ENCODE measurements at places on chromosomes 3 and 15.

DNA sequence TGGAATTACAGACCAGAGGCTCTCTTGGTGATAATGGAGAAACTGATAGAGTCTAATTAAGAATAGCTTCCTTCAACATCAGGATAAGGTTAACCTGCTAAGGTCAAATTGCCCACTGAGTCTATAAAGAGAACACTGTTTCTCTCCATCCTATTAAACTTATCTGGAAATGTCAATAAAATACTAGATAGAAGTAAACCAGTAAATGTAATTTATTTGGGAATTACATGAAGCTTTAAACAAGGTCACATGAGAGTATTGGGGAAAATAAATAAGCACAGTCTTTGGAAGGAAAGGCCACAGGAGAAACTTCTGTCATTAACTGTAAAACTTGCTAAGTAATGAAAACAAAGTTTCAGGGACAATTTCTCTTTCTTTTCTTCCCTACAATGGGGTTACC, 118.5 kb downstream of the DPH6 start:
- no peak for DNase-seq

- DNase-seq, result no peak
Observed at GRCh38 chr15:93361703-93362102, 272.7 kb upstream of the RGMA start.

DNA sequence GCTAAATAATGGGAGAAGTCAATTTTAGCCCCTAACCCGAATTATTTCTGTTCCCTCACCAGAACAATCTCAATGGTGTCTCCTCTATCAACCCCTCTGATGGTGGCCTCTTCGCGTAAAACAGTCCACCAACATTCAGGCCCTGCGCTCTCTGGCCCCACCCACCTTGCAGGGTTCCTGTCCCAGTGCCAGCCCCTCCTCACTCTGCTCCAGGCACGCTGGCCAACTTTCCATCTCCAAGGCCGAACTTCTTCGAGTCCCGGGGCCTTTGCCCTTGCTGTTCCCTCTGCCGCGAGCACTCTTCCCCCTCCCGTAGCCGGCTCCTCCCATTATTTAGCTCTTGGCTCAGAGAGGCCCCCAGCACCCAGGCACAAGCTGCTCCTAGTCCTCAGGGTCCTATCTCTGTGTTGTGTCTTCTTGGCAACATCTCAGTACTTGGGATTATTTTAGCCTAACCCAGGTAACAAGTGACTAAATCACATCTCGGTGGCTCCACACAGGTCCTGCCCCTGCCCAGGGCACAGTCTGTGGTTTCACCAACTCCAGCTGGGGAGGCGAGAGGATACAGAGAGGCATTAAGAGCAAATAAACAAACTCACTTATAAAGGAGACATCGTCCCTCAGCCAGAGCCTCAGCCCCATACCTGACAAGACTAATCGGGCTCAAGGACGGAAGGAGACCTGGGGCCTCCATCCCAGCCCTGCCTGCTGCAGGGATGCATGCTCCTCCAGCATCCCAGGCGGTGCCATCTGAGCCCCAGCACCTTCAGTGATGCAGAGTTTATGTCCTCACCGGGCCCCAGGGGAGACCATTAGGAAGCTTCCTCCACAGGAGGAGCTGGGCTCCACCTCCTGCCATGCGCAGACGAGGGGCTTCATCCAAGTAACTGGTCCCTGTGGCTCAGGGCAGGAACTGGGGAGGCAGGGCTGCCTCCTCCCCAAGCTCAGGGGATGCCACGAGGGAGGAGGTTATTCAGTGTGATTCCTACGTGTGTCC, 19.7 kb upstream of the IQSEC1 start:
- DNase-seq, result no peak

GRCh38 chr3:114435386-114436115, 141.7 kb downstream of the TIGIT start:
- DNase-seq, result no peak

- DNase-seq, result no peak
Observed at GRCh38 chr3:95235916-95236315, 1173.1 kb downstream of the NSUN3 start.

DNA sequence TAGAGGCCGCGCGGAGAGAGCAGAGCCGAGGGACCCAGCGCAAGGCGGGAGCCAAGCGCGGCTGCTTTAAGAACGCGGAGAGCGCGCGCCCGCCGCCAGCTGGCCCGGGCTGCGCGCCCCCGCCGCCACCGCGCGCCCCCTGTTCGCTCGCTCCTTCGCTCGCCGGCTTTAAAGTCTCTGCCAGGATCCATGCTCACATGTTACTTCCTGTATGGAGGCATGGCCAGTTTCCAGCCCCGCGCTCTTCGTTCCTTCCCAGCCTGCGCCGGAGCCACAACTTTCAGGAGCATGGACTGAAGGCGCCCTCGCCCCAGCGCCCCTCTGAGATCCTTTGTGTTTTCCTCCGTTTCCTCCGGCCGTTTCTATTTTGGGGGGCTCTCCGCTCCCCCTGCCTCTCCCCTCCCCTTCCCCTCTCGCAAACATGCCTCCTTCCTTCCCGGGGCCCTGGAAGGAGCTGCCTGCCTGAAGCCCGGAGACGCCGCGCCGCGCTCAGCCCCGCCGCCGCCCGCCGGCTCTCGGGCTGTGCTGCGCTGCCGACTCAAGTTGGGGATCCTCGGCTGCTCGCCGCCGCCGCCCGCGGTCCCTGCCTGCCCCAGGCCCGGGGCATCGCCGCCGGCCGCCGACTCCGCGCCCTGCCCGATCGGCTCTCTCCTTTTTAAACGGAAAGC, at the start of gene PTPRG:
TSS of gene PTPRG (plus strand) at position 198 of the 668 bp plus-strand sequence. CDS start 717 bp downstream, outside the sequence.
- DNase-seq, result no peak

- DNase-seq, result no peak
Observed at GRCh38 chr3:190486908-190487607, 26.8 kb upstream of the IL1RAP start.

DNA sequence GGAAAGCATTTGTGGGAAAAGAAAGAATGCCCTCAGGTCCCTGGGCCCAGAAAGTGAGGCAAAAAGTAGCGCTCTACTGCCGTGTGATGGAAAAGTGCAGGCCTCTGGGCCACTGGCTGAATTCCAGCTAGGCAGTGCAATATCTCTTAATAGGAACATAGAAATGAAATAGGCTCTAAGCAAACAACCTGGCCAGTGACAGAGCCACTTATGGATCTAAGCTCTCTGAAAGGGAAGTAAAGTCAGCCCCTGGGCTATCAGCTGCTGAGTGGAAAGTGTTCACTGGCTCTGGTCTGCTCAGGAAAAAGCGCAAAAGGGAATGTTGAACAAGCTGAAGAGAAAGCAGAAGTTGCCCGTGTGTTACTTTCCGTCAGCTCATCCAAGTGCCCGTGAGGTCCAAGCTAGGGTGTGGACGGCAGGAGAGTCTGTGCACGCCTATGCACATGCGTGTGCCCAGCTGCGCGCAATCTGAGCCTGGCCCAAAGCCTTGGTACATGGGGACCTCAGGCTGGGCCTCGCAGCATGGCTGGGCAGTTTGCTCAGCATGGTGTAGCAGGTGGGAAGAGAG, 74.0 kb upstream of the RAD18 start:
- DNase-seq, result no peak

DNA sequence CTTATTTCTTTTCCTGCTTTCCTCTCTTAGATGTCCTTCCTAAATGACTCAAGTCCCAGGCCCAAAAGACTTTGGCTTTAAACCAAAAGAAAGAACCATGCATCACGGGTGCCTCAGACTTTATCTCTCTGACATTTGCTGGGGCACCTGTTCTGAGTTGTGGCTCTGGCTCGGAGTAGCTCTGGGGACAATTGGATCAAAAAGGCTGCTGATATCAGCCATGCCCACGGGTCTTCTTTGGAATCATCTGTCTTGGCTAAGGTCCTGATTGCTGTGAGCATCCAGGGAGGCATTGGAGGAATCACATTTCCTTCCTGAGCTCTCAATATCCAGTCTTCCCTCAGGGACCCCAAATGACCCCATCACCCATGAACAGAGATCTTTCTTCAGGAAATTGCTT, 59.9 kb downstream of the CLSTN2 start:
- no peak for DNase-seq

GRCh38 chr3:160956785-160957184, 148.4 kb downstream of the B3GALNT1 start:
- DNase-seq, result no peak

DNA sequence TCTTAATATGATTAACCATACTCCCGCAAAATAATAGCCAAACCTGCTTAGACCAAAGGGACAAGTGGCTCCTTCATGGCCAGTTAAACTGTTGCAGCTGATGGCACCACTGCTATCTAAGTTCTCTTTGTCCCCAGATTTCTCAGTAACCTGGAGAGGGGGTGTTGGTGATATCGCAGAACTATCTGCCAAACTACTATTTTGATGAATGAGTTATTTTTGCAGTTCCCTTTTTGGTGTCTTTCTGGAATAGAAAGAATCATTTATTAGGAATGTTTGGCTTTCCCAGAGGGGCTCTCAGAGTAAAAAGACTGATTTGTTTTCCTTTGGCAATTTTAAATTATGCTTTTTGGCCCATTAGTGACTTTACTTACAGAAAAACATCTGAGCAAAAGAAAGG, 33.0 kb downstream of the CLEC3B start:
- no peak for DNase-seq

- no peak for DNase-seq
Observed at GRCh38 chr3:17047162-17047561, 162.4 kb downstream of the PLCL2 start.

- no peak for DNase-seq
Observed at GRCh38 chr3:138220788-138221187, 33.7 kb downstream of the ARMC8 start.

DNA sequence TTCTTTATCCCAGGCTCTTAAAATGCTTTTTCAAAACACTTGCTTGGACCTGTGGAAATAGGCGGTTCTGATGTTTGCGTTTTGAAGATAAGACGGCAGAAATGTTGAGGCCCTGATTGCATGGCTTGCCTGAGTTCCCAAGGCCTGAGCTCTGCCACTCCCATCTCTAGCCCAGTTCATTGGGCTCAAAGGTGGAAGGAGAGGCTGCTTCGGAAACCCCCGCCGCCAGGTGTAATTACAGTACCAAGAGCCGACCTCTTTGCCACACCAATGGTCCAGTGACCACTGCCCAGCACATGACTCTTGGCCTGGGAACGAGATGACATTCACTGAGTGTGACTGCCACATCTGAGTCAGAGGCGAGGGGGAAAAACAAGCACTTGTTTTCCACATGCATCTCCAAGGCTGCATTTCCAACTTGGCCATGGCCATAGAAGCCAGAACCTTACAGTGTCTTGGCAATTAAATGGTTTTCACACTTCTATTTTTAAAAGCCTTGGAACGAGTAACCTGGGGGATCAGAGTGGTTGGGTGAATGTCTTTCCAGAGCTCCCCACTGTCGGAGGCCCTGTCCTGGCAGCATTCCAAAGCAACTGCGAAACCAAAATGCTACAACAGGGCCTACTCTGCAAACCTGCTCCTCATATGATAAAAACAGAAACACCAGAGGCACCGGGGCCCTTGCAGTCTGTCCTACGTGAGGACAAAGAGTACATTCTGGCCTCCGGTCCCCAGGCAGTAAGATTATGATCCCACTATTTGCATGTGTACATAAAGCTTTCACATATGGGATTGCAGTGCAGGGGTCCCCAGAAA, 63.8 kb upstream of the CGNL1 start:
- no peak for DNase-seq

- DNase-seq, result no peak
Observed at GRCh38 chr3:17802950-17803349, 60.5 kb upstream of the TBC1D5 start.

DNA sequence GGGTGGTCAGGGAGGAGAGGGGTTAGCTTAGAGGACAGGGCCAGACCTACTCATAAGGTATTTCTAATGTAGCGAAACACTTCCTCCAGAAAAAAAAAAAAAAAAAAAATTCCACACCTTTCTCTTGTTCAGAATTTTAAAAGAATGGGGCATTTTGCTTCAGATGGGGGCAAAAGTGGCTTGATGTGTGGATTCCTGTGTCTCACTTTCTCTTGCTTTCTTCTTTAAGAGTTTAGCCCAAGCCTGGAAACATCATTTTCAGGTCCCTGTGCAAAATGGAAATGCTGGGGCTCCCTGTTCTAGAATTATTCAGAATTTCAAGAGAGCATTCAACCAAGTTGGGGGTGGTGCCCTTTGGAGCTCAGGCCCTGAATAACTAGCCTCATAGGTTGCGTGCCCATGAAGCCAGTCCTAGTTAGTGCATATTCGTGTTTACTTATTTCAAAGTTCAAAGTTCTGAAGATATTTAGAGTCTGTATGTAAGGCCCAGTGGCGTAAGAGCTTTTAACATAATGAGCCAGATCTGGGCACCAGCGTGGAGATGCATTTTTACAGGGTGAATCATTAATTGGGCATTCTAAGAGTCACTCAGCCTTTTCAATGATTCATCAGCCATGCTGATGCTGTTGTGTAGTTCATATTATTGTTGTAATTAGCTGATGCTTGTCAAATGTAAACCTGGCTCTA, 104.5 kb downstream of the RPLP1 start:
- DNase-seq, result no peak

DNA sequence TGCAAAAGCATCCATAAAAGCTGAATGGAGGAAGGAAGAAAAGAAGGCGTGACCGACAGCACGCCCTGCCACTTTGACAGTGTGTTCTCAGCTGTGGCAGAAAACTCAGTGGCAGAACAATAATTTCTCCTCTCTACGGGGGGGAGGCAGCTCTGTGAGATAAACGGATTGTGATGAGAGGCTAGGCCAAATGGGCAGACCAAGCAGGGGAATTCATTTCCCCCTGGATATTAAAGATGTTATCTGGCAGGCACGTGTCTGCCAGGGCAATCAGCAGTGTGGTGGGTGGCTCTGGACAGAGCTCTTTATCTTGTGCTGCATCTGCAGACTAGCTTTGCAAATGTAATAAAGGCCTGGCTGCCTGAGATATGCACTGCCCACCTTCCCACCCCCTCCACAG, 1.9 kb upstream of the RMDN3 start:
- no peak for DNase-seq

- DNase-seq, result no peak
Observed at GRCh38 chr3:98732286-98733052, 30.7 kb upstream of the ST3GAL6 start.

- no peak for DNase-seq
Observed at GRCh38 chr3:71488882-71489281, 94.6 kb downstream of the FOXP1 start.

- DNase-seq, result no peak
Observed at GRCh38 chr3:114711321-114711886, 417.6 kb downstream of the TIGIT start.

GRCh38 chr3:44974416-44974815, 1.6 kb downstream of the ZDHHC3 start:
- no peak for DNase-seq

GRCh38 chr3:149470381-149470780, 4.1 kb upstream of the TM4SF4 start:
- DNase-seq, result no peak

GRCh38 chr15:81161851-81162250, 27.8 kb downstream of the CFAP161 start:
- no peak for DNase-seq

DNA sequence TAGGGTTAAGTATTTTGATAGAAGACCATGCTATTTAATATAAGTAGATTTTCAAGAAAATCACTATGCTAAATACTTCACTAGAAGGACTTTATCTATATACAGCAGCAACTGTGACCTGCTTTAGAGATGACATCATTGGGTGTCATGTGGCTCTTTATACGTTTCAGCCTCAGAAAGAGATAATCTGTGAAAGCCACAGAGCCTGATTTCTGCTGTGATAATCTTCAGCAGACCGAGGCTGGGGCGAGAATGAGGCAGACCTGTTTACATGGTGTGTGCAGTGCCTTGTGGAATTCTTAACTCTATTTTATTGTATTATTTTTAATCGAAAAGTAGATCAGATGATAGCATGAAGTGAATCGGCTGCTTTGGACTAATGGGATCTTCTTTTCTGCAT, 471.2 kb downstream of the MFSD1 start:
- DNase-seq, result no peak

GRCh38 chr15:38208206-38208605, 44.4 kb upstream of the SPRED1 start:
- no peak for DNase-seq

GRCh38 chr3:120683671-120684301, 1.7 kb upstream of the HGD start:
- no peak for DNase-seq

All from activated T-helper 1 cell treated with Interleukin-2 at 50 U/mL for 16 hours (primary cell).